ENCODE measurements at places on chromosomes 3 and 15. TPM values are rescaled to one million over a fixed set of nuclear protein-coding genes. Genes with fewer than 3 reads are reported as not detected.

- DNase-seq, result no peak
Observed at GRCh38 chr3:57942388-57942787, 65.8 kb upstream of the FLNB start.

GABRB3 gene
- polyA plus RNA-seq, result 11.3 TPM

DNA sequence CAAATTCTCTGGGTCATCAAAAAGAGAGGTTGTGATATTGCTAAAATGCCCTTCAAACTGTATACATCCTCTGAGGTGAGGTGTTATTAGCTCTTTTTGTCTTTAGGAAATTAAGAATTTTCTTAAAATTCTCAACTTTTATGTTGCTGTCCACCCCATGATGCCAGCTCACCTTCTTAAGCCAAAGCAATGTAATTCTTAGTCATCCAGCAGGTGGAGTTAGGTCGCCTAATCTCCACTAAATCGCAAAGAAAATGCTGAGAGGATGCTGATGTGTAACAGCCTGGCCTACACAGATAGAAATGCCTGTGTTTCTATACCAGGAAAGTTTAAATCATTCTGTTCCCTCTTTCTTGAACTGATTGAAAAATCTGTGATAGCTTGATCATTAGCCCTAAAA is 770.2 kb upstream of the ALCAM start:
- no peak for DNase-seq

DNA sequence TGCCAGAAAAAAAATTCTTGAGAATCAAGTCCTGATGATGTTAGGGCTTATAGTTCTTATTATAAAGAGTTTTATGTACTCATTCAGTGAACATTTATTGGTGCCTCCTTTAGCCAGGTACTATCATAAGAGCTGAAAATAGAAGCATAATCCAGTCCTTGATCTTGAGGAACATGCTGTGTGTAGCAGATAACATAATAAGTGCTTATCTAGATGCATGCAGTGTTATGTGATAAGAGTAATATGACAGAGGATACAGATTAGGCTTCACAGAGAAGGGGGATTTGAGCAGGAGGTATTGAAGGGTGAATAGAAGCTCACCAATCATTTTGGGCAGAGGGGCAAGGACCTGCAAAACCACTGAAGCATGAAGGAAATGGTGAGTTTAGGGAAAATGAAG is 1.1 kb downstream of the CCR2 start:
- DNase-seq, result no peak

SCAANT1 gene
- not detected for polyA plus RNA-seq

DNA sequence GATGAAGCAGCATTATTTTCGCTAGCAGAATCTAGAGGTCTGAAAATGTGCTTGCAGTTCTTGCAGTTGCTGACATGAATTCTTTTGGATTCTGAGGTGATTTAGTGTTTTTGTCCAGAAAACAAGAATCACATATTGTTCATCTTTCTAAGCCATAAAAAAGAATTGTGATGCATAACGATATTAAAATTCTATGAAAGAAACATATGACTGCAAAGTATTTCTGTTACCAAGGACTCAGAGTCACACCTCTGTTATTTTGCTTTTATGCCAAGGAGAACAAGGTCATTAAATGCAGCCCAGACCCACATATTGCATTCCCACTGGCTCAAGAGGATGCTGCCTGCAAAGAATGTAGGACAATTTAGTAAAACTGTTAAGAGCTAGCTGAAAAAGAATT is 299.8 kb upstream of the GPR149 start:
- DNase-seq, result no peak

GOLGA6A gene
- polyA plus RNA-seq, result not detected

GRCh38 chr3:123099331-123100192 is 32.7 kb downstream of the PDIA5 start:
- no peak for DNase-seq

- no peak for DNase-seq
Observed at GRCh38 chr3:115475178-115476041, 147.9 kb upstream of the GAP43 start.

DNA sequence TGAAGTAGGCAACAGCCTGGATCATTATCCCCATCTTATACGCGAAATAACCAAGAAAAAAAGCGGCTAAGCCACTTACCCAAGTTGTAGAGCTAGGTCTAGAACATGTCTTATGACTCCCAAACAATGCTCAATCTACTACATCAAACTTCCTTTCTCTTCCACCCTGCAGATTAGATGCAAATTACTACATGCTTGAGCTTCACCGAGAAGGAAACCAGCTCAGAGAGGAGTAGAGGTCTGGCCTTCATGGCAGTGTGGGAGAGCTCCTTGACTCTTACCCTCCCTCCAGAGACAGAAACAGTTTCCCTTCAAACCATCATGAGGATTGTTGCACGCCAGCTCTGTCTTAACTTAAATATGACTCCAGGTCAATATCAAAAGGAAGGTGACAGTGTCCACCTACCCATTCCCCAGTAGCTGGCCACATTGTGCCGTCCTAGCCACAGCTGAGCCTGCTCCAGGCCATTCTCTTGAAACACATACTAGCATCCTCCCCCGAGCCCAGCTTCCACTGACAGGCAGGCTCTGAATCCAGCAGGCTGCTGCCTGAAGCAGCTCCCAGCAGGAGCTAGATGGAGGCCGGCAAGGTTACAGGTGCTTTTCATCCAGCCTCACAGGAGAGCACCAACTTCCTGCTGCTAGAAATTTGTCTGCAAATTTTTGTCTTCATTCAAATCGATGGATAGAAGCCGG is 56.8 kb downstream of the CPN2 start:
- DNase-seq, result no peak

DNA sequence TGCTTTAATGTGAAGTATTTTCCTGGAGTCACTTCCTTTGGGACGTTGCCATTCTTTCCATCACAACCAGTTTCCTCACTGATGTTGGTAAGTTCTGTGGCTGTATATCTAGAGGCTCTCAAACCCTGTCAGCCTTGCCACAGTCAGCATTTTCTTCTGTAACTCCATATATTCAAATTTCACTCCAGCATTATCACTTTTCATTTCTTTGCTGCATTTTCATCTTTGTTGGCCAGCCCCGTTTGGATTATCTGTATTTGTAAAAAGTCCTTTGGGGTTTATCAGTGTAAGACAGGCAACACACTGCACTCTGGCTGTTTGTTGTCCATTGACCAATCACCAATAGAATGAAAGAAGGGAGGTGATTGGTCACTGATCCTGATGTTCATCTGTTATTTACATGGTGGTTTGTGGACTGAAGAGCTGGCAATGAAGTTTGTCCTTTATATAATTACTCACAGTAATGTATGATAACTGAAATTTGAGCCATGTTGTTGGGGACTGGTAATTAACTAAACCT is 20.3 kb downstream of the GMPS start:
- no peak for DNase-seq

DNA sequence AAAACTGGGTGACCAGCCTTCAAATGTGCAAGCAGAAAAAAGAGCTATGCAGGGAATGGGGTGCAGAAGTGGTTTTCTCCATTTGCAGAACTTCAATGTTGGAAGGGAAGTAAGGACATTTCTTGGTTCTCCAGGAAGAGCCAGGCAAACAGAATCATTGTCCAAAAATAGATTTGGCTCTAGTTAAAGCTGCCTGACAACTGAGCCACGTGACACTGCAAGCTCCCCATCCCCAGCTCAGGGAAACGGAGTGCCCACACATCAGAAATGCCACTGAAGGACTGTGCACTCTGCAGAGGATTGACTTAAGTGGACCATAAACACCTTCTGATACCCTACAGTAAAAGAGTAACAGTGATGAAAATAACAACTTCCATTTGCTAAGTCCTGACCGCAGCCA is 195.6 kb upstream of the NSMCE3 start:
- DNase-seq, result no peak

GRCh38 chr3:168457954-168458539 is 362.3 kb upstream of the GOLIM4 start:
- no peak for DNase-seq

ELP6 gene
- polyA plus RNA-seq, result 46.5 TPM

DNA sequence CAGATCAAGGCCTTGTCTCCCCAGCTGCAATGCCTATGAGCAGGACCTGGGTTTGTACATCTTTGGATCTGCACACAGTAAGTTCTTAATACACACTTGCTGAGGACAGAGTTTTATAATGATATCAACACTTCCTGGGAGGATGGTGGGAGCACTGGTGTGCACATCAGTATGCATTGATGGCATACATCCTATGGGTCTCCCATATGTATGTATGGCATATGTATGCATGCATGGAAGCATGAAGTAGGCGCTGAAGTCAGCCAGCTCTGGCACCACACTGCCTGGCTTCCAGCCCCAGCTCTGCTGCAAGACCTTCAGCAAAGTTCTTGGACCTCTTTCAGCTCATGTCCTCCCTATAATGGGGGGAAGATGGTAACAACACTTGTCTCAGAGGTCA is 68.2 kb downstream of the MYLK start:
- DNase-seq, result no peak

DNA sequence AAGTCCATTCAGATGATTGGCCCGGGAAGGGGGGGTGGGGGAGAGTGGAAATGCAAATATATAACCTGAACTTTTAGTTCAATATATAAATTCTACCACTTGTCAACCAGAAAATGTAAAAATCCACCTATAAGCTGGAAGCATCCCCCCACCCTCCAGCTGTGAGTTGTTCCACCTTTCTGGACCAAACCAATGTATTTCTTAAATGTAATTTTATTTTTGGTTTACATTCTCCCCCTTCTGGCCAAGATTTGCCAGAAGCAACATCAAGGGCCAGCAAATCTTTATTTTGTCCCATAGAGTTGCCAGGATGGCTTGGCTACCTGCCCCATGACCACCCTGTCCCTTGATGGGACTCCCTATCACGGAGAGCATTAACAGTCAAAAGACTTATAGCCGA is 545.7 kb downstream of the TBL1XR1 start:
- DNase-seq, result no peak

- no peak for DNase-seq
Observed at GRCh38 chr3:11604139-11604892, 39.4 kb downstream of the VGLL4 start.

- DNase-seq, result no peak
Observed at GRCh38 chr15:69631005-69631404, 178.4 kb downstream of the RPLP1 start.

DNA sequence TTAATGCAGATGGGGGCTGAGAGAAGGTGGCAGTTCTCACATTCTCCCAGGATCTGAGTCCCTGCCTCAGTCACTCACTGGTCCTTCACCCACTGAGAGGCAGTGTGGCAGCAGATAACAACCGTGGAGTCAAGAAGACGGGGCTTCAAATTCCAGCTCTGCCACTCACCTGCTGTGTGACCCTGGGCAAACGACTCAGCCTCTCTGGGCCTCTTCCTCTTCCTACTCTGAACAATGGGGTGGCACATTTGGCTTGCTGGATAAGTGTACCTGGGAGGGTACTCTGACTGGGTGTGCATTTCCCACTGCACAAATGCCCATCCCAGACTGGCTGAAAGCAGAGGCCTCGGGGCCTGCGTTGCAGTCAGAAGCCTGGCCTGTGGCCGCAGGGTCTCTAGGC is 10.0 kb upstream of the IQSEC1 start:
- DNase-seq, result no peak

CLDN16 gene
- 0.20 TPM for polyA plus RNA-seq

DNAJA4 gene
- polyA plus RNA-seq, result 43.5 TPM
